GM04504 (cell line): ENCODE measurements at places on chromosomes 2 and 18.

DNA sequence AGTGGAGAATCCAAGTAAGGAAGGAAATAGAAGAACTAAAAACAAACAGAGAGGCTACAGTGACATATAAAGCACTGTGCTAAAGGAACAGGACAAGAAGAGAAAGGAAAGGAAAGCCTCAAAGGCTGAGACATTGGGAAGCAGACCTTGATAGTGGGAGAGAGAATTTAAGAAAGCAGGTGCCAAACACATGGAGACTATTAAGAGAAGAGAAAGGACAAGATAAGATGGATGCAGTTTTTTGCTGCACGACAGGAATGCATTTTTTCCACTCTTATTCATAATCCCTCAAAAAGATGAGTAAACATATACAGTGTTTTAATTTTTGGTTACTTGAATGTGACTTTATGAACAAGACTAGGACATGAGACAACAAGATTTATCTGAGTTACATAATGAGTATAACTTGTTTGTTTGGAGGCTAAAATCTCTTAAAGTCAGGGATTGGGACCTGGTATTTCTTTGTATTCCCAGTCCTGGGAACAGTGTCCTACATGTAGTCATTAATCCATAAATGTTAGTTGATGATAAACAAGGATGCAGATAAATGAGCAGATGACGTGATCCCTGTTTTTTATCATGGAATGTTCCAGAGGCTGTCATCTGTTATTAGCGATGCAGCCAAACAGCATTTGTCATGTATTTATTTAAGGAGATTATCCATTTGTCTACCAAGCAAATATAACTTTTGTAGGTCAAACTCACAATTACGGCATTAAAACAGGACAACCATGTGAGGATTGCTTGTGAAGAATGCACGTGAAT lies 141.7 kb downstream of the DNER start:
- no peak for DNase-seq

- DNase-seq, result no peak
These were observed 75.0 kb upstream of the CD226 start for GRCh38 chr18:70022636-70023035.

GRCh38 chr2:66714610-66715009 lies 279.7 kb downstream of the MEIS1 start:
- DNase-seq, result no peak

- no peak for DNase-seq
These were observed 37.1 kb downstream of the AGFG1 start for GRCh38 chr2:227509076-227509475.

DNA sequence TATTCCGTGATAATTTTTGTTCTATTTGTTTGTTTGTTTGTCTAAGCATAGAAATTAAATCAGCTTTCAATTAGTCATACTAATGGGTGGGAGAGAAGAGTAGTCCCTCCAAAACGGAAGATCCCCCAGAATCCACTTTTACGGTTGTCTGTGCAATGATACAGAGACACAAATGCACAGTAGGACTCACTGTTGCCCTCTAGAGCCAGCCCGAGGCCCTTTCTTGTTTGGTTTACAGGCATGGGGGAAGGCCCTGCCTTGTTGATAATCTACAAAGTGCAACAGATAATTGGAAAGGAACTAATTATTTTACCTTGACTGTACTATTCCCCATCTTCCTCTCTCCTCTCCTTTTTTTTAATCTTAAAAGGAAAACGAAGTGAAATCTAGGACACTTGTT lies 121.1 kb downstream of the ACOXL start:
- no peak for DNase-seq

DNA sequence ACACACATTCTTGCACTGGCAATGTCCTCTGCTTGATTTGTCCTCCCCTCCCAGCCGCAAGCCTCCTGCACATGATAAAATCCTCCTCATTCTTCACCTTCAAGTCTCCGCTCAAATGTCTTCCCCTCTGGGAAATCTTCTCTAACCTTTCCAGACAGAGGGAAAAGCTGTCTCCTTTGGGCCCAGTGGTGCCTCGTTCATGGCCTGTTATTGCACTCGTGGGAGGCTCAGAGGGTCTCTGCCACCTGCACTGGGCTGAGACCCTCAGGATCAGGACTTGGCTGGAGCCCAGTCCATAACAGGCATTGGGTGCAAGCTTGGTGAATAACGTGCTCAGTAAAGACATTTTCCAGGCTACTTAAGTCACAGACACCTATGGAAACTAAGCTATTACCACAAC lies 68.6 kb downstream of the PTGR3 start:
- no peak for DNase-seq

DNA sequence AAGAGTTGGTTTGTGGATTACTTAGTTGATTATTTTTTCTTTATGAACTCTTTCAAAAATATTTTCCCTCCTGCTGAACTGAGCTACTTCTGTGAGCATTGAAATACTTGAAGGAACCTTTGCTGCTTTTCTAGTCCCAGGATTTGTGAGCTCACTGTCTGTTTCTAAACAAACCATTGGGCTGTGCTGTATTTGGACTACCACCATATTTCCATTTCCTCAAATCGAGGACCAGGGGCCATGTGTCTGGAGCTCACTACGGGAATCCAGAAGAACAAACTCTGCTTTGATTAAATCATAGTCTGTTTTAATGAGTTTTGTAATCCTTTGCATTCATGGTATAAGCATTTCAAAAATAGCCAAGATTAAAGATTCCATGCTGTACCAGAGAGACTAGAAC lies 1.3 kb downstream of the MRPL33 start:
- no peak for DNase-seq

DNA sequence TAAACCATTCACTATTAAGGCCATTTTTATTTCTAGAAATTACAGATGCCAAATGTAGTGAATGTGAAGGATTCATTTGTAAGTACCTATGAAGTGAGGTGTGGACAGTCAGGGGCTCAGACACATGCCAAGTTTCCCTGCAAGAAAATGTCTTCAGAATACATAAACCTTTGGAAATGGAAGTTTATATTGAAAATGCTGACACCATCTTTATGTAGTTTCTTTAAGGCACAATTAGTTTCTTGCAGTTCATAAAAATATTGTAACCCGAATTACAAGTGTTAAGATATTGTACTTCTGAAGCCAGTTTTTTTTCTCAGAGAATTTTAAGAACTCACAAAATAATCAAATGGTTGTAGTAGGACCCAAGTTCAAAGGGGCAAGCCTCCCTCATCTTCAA lies 66.1 kb upstream of the LYPD1 start:
- no peak for DNase-seq

GRCh38 chr18:48673456-48673852 lies 134.6 kb downstream of the CTIF start:
- DNase-seq, result no peak

- no peak for DNase-seq
These were observed 11.3 kb downstream of the GFPT1 start for GRCh38 chr2:69375494-69376353.

DNA sequence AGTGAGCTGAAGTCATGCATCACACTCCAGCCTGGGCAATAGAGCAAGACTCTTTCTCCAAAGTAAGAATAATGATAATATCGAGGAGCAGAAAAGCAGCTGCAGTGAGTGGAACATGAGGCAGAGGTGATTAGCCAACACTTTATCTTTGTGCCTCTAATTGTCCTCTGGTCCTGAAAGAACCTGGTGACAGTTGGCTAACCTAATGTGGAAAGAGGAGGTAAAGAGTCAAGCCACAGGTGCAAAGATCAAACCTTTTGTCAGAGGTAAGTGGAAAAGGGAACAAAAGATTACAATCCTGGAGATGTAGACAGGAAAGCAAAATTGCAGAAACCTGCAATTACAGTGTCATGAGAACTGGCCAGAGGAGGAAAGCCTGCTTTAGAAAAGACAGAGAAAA lies 53.5 kb upstream of the LCLAT1 start:
- no peak for DNase-seq

GRCh38 chr18:66682855-66683322 lies 79.0 kb upstream of the CDH19 start:
- DNase-seq, result no peak

DNA sequence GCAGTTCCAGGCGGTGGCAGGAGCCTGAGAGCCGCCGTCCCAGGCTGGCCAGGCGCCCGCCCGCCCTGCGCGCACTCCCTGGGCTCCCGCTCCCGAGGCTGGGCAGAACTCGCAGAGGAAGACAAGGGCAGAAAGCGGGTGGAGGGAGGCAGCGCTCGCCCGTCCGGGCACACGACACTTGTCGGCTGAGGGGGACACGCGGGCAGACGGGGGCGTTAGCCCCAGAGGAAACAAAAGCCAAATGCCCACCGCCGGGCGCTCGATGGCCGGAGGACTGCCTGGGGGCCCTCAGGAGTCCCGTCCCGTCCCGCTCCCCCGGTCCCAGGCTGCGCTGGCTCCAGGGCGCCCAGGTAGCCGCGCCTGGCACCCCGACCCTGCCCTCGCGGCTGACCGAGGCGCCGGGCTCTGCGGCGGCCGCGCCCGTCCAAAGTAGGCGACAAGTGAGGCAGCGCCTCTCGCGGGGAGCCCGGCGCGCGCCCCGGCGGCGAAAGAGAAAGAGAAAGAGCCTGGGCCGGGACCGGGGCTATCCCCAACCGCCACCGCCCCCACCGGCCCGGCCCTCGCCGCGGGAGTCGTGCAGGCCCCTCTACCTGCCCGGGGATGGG lies 491 bp downstream of the L3MBTL4 start:
- DNase-seq, result no peak

DNA sequence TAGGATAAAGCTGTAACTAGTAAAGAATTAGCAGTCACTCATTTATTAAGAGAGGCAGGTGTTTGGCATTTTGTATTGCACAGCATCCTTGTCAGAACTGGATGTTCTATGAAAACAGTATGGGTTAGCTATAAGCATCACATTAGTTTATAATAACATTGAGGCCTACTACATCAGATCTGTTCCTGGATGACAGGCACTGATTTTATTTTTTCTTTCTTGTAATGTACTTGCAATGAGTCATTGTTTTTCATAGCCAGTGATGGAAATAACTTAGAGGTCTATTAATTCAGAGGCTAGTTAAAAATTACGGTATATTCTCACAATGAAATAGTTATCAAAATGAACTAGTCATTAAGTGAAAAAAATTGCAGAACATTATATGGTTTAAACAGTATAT lies 13.0 kb upstream of the RMDN2 start:
- DNase-seq, result no peak

DNA sequence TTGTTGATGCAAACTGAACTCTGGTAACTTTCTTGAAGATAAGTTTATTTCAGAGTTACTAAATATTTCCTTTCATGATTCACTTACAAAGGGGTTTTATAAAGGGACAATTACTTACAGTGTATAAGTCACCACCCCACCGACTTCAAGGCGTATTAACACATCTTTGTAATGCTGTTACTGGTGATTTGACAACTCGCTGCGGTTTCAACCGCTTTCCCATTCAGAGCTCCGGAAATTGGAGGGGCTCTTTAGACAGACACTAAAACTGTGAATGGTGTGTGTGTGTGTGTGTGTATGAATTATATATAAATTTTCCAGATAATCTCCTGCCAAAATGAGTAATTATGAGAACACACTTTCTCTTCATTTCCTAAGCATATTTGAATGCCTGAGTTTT lies 4.9 kb downstream of the TM4SF20 start:
- DNase-seq, result no peak

GRCh38 chr2:143000599-143000998 lies 123.1 kb downstream of the KYNU start:
- DNase-seq, result no peak

DNA sequence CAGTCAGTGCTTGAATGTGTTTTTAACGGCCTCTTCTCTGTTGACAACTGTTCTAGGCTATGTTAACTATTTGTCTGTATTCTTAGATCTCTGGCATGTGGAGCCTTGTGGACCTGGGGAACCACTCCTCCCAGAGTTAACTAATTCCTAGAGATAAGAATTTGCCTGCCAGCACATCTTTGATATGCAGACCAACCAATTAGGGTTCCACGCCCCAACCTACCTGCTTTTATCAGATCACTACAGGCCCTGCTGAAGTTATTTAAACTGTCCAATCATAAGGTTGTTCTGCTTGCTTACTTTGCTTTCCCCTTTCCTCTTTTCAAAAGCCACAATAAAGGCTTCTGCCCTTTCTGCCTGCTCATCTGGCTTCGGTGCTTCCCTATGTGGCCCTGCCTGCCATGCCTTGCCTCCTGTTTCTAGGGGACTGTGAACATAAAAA lies 8.5 kb upstream of the CYBRD1 start:
- DNase-seq, result no peak

DNA sequence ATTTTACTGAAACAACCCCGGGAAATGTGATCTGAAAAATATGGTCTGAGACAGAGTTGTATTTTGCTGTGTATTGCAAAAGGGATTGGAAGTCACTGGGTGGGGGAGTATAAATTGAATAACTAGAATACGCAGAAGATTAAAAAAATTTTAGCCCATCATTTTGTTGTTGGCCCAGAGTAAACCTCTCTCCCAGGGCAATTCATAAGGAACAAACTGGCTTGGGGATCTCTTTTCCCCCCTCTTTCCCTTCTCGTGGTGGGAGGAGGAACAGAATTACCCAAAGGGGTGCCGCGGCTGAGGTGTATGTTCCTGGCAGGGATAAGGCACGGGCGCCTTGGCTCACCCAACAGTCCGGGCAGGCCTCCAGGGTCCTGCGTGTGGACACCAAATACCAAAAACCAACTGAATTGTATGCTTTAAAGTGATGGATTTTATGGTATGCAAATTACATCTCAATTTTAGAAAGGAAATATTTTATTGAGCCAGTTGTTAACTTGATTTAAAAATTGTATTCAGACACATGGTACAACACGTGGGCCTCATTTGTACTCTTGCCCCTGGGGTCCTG lies 121.2 kb upstream of the SPRED2 start:
- DNase-seq, result no peak
